Heart left ventricle (tissue), 16 donors: ENCODE measurements at places on chromosomes 2 and 18. TPM values are rescaled to one million over a fixed set of nuclear protein-coding genes. Genes with fewer than 3 reads are reported as not detected.
A peak's percentile ranks its signal among the peaks of the same experiment; 100 is the strongest.

- H3K27me3 ChIP-seq: peaks cover 6% of the 10 kb centered on the region
- no peak overlapping the region for H3K4me3 ChIP-seq
- H3K4me1 ChIP-seq: no peaks in the 10 kb centered on the region
- no peak overlapping the region for H3K27ac ChIP-seq
These were observed 60.3 kb upstream of the PAPOLG start for GRCh38 chr2:60695793-60696192.

GRCh38 chr18:50115095-50115494, 79.9 kb downstream of the MYO5B start:
- no peak overlapping the region for H3K27ac ChIP-seq
- H3K27me3 ChIP-seq: no peaks in the 10 kb centered on the region
- no peaks in the 10 kb centered on the region for H3K4me1 ChIP-seq
- no peak overlapping the region for H3K4me3 ChIP-seq
- no peak for DNase-seq

The LYG2 gene
- total RNA-seq: not detected

DNA sequence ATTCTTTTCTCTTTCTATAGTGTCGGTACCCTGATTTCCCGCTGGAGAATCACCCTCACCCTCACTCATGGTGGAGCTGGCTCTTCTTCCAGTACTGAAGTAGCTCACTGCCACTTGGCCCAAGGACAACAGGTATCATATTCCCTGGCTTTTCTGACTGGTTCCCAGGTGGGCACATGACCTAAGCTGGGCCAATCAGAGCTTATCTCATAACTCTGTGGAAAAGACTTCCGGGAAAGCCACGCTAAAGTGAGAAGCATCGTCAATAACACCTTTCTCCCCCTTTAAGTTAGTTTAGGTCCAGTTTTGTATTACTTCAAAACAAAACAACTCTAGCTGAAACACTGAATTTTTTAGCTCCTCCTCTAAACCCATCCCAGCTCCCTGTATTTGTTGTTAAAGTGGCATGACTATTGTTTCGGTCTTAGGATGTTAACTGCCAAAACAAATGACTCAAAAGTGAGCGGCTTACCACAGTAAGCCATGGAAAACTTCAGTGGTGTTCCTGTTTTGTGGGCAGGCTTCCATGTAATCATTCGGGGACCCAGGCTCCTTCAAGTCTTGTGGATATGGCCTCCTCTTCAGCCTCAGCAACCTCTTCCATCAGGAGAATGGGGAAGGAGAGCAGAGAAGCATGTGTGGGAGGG, 137.4 kb upstream of the DLX2 start:
- no peaks in the 10 kb centered on the region for H3K36me3 ChIP-seq
- no peak for DNase-seq
- no peaks in the 10 kb centered on the region for H3K27me3 ChIP-seq

- peak; percentile 55 for DNase-seq
- no peak overlapping the region for H3K4me3 ChIP-seq
These were observed 111.6 kb upstream of the CYP1B1 start for GRCh38 chr2:38187541-38188011.
